ENCODE measurements at places on chromosomes 6 and 20.
A peak's percentile ranks its signal among the peaks of the same experiment; 100 is the strongest.

GRCh38 chr20:53914781-53915445 is 155.5 kb downstream of the BCAS1 start:
- DNase-seq = no peak

- no peak for DNase-seq
Measured at GRCh38 chr6:97422171-97422570, 139.2 kb upstream of the MMS22L start.

DNA sequence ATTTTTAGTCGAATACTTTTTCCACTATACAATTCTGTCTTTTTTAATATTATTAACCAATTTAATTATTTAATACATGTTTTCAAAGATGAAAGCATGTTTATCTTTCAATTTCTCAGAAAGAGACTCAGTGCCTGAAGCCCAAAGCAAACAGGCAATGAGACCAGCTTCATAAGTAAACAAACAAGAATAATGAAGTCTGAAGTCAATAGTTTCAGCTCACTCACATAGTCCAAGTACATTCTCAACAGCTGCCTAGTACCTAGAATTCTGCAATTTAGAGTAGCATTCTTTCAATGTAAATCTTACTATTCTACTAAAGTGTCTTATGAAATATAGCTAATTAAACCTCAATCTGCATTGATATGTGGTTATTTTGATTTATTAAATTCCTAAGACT is 626.5 kb upstream of the NRSN1 start:
- DNase-seq = no peak

DNA sequence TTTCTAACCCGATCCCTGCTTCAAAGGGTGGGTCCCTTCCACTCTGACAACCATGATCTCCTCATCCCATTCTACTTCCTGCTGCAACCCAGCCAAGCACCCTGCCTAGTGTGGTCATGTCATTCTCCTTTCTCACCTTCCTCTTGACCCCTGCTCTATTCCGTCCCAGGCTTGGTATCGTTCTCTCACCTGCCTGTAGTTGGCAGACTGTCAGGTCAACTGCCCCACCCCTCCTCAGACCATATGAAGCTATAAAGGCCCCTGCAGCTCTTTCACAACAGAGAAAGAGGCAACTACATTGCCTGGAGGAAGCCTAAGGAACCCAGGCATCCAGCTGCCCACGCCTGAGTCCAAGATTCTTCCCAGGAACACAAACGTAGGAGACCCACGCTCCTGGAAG is at the start of gene MUC21:
MUC21 (plus strand) TSS at position 280 of the 400 bp plus-strand sequence. CDS start 241 bp downstream, outside the sequence.
- no peak for DNase-seq

DNA sequence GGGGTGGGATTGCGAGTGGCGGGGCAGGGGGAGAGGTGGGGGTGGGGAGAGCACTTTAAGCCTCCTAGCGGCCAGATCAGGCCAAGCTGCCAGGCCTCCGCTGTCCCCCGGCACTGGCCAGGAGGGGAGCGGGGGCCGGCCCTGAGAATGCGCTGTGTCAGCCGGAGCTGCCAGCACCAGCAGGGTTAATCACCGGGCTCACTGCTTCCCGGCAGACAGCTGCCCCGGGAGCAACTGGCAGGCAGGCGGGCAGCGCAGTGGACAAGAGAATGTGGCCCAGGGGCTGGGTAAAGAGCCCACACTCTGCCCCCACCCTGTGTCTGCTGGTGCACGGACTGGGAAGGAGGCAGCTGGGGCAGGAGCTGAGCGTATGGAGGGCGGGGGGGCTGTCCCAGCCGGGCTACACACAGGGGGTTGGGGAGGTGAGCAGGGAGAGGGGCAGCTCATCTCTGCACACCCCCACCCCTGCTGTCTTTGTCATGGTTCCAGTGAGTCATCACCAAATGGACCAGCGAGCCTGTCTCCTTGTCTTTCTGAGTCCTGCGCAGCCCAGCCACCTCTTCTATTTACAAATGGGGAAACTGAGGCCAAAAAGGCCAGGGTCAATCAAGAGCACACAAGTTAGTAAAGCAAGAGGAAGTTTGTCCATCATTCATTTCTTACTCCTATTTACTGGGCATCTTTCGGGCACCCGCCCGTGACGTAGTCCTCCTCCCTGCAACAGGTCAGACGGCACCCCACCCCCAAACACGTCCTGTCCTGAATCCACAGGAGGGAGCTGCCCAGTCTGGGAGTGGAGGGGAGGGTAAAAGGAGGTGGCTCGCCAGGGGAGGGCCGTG is 2.1 kb upstream of the LAMA5 start:
- peak; percentile 73 for DNase-seq

DNA sequence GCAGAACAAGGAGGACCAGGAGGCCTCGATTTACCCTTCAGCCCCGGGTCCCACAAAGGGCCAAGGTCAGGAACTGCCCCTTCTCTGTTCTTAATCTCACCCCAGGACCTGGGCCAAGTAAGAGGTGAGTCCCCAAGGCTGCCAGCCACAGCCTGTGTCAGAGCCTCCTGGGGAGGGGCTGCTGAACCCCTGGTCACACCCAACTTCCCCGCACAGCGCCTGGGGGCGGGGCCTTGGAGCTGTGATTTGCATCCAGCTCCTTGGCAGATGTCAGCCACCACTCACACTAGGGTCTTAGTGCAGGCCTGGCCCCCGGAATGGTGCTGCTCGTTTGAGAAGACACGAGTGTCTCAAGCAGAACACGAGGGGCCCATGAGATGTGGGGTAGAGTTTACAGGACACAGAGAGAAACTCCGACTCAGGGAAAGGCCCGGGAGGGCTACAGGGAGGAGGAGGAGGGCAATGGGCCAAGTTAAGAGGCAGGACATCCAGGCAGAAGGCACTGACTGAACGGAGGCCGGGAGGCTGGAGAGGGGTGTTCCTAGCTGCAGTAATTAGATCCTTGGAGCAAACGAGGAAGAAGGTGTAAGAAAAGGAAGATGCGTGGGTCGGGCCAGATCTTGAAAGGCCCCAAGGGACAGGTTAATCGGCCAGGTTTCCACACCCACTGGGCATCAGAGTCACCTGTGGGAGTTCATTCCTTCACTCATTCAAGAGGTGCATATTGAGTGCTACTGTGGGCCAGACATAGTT is 26.9 kb downstream of the ZBP1 start:
- no peak for DNase-seq

- DNase-seq = no peak
Measured at GRCh38 chr6:46746696-46747095, at the start of gene ANKRD66. TSS of gene ANKRD66 (plus strand) at chr6:46746933. CDS start at chr6:46751949, 5,016 bp downstream.

DNA sequence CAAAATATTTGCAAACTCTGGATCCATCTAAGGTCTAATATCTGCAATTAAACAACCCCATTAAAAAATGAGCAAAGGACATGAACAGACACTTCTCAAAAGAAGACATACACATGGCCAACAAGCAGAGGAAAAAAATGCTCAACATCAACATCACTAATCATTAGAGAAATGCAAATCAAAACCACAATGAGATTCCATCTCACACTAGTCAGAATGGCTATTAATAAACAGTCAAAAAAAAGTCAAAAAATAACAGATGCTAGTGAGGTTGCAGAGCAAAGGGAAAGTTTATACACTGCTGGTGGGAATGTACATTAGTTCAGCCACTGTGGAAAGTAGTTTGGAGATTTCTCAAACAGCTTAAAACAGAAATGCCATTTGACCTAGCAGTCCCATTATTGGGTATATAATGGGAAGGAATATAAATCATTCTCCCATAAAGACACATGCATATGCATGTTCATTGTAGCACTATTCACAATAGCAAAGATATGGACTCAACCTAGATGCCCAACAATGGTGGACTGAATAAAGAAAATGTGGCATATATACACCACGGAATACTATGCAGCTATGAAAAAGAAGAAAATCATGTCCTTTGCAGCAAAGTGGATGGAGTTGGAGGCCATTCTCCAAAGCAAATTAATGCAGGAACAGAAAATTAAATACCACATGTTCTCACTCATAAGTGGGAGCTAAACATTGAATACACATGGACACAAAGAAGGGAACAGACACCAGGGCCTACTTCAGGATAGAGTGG is 9.1 kb downstream of the ZNFX1 start:
- DNase-seq = peak; percentile 77

GRCh38 chr20:24102290-24102689 is 113.7 kb upstream of the GGTLC1 start:
- no peak for DNase-seq

GRCh38 chr6:157281570-157281969 is 41.7 kb downstream of the TMEM242 start:
- DNase-seq = no peak

DNA sequence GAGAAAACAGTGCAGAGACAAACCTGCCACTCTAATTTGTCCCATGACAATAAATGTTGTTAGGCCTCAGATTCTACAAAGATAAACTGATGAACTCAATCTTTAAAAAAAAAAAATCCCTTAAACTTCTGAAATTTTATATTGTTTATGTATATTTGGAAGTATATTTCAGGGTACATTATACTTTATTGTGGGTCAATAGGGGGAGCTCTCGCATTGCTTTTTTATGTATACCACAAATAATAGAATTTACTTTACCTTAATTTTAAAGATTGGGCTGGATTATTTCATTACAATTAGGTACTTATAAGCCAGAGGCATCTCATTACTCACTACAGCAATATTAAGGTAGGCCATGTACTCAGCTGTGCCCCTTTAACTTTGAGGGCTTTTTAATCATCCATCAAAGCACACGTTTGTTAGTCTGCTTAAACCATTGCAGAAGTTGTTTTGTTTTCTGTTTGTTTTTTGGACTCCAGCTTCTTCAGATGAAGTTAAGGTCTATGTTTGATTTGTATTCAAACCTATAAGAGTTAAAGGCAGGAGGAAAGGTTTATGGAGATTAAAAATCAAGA is 56.3 kb upstream of the EYA4 start:
- DNase-seq = peak; percentile 9

GRCh38 chr6:36766399-36766945 is 68.8 kb downstream of the RAB44 start:
- no peak for DNase-seq

DNA sequence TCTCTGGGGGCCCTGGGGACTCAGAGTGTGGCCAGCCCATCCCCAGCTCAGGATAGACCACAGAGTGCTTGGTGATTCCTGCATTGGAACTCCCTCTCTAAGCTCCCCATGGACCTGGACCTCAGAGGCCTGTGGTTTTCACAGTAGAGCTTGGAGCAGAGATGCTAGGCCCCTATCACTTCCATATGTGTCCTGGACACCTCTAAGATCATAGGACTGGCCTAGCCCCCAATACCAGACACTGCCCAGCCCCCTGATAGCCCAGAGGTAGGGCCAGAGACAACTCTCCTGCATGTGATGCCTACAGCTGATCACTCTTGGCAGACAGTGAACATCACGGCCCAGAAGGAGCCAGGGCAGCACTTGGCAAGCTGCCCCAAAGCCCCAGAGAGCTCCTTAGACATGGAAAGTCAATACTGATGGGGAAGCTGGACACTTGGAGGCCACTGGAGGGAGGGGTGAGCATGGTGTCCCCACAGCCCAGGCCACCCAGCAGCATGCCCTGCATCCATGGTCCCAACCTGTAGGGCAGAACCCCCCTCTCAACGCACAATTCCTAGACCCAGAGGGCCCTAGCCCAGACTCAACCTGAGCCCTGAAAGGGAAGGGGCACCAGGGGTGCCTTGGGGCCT is 27.1 kb downstream of the UBD start:
- no peak for DNase-seq

DNA sequence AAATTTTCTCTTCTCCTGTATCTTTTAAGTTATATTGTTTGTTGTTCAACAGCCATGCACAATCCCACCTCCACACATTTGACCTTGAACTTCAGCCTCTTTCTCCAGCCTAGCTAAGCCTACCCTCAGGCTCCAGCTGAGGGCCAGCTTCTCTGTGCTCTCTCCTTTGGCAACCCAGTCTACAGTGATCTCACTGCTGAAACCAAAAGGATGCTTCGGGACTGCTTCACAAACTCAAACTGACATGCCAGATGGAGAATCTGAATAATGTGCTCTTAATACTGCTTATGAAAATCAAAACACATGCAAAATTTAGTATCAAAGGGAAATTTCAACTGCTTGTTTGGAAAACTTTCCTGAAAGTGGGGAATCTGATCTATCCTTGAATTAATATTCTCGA is 16.1 kb upstream of the RIN2 start:
- DNase-seq = no peak

Data from renal cortical epithelial cell (primary cell).